ENCODE measurements at places on chromosomes 3 and 15. TPM values are rescaled to one million over a fixed set of nuclear protein-coding genes. Genes with fewer than 3 reads are reported as not detected.

The BAHD1 gene
- total RNA-seq: 14.5 TPM

GRCh38 chr15:45523166-45523460 is 558 bp upstream of the SLC30A4 start:
- DNase-seq: no peak

GRCh38 chr3:170493712-170494182 is 75.1 kb downstream of the CLDN11 start:
- DNase-seq: no peak

GRCh38 chr15:101807345-101807945 is 4.1 kb downstream of the OR4F6 start:
- no peak for DNase-seq

GRCh38 chr15:74425630-74426029 is 8.1 kb downstream of the SEMA7A start:
- no peak for DNase-seq

DNA sequence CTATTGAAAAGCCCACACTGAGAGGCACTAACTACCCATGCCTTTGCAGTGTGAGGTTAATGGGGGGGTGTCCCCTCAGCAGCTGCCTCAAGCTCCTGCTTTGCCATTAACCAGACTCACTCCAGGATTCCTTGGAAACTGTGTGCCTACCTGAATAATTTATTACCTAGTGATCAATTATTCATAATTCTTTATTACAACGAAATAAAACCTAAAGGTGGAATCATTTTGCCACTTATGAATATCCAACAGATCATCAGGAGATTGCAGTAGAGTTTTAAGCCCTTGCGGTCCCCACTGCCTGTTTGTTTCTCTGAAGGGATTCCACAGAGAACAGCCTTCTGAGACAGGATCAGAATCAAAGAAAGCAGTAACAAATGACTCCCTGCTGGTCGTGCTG is 23.3 kb downstream of the NEK11 start:
- DNase-seq: no peak

DNA sequence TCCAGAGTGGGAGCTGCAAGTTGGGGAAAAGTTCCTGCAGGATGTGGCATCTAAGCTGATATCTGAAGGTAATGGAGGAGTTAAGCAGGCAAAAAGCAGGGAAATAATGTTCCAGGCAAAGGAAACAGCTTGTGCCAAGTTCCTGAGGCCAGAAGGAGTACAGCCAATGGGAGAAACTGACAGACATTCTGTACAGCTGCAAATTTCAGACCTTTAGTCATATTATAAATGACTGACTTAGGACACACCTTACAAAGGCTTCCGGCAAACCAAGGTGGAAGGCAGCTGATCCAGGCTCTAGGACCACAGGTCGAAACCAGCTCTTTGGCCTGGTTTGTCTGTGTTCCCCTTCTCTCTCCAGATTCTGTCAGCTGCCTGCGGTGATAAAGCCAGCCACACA is 9.3 kb downstream of the WWTR1 start:
- peak; percentile 28 for DNase-seq

GRCh38 chr3:156604642-156605144 is 49.8 kb upstream of the SSR3 start:
- no peak for DNase-seq

DNA sequence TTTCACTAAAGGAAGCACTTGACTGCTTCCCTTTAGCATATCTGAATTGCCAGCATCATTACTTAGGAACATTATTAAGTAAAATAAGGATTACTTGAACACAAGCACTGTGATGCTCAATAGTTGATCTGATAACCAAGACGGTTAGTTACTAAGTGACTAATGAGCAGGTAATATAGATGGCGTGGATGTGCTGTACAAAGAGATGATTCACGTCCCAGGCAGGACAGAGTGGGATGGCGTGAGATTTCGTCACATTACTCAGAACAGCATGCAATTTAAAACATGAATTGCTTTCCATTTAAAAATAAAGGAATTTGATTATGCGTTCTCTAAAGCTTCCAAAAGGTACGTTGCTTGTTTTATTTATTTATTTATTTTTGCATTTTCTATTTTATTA is 240.0 kb upstream of the ARHGEF26 start:
- DNase-seq: no peak

DNA sequence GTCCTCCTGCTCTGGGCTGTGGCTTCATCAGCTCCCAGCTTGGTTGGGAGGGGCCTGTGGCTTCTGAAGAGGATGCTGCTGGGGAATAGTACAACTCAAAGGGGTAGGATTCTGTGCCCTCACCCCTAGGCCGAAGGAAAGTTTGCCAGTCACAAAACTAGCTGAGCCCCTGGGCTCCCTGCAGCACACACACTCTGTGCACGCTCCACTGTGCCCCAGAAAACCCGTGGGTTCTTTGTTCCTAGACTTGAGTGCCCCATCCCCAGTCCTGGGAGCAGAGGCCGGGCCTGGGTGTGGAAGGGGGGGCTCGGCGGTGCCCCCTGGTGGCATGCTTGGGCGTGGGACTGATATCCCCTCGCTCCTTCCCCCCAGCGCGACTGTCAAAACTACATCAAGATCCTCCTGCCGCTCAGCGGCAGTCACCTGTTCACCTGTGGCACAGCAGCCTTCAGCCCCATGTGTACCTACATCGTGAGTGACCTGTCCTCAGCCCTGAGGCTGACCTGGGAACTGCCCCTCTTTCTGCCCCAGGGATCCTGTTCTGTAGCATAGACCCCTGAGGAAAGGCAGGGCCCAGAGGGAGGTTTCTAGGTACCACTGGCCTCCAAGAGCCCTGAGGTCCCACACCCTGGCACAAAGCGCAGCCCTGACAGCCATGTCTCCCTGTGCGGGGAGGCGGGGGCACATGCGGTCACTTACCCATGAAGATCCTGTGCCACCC is 14.2 kb downstream of the CIB1 start:
- no peak for DNase-seq

- DNase-seq: no peak
Measured at GRCh38 chr3:51715231-51715976, 8.5 kb downstream of the GRM2 start.

DNA sequence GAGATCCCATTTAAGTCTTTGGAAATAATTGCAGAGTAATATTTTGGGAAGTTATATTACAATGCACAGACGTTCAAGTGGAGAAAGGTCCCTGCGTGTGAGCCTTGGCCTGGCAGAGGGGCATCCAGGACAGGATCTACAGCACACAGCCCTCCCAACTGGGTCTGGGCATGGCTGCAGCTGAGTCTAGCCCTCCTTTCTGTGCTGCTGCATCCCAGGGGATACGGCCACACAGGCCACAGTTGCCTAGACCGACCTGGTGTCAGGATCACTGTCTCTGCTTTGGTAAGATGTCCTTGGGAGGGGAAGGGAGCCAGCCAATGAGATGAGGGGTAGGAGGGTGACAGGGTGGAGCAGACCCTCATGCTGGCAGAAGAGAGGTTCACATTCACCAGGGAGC is 46.1 kb downstream of the APBA2 start:
- no peak for DNase-seq

The CHRM5 gene
- total RNA-seq: not detected

- DNase-seq: peak; percentile 51
Measured at GRCh38 chr15:88909956-88910831, 3.0 kb downstream of the MFGE8 start.

- DNase-seq: no peak
Measured at GRCh38 chr3:158819282-158819681, 17.4 kb downstream of the MFSD1 start.

- no peak for DNase-seq
Measured at GRCh38 chr15:63626955-63627354, 29.8 kb downstream of the FBXL22 start.

DNA sequence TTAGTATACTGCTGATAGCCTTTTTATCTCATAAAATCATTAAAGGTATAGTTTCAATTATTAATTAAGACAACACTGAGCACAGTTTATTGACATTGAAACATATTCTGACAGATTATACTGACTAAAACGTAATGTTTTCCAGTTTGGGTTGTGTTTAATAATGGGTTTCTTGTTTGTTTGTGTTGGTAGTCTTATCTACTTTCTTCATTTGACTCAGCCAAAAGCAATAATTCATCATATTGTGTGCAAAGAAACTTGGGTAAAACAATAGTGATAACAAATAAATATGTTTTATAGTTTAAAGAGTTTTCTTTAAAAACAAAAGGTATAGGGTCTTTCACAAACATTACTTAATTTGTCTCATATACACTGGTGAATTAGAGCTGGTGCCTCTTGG is 629.2 kb upstream of the AGTR1 start:
- DNase-seq: no peak

DNA sequence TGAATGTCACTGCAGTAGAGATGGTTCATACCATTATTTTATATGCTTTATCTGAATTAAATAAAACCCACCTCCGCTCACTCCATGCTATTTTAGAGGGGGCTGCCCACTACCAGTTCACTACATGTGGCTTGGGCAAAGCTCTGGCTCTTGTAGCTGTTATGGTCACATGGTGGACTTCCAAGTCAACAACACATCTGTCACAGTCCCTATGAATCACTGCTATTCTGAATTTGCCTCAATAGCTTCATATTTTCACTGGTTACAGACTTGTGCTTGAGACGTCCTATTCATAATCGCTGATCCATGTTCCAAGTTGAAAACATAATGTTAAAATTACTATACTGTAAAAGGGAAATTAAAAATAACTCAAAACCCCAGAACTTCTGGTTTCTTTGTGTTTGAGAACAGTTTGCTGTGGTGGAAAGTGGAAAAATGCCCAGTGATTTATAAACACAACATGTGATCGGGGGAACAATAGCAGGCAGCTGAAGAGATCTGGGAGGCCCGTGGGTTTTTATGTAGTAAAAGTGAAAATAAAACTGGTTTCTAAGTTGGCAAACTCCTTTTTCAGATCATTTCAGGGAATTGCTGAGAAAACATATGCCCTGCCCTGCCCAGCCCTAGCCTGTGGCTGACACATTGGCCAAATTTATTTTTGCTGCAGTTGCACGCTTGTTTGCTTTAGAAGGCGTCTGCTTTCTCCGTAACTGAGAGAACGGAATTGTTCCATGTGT is 128.8 kb upstream of the PRR23C start:
- DNase-seq: no peak

The AGBL1 gene
- total RNA-seq: not detected

- DNase-seq: no peak
Measured at GRCh38 chr3:138686771-138687221, 78.2 kb downstream of the FAIM start.

- DNase-seq: peak; percentile 49
Measured at GRCh38 chr3:124217542-124217941, 225.6 kb upstream of the ROPN1 start.

- no peak for DNase-seq
Measured at GRCh38 chr3:129446926-129447325, 6.9 kb downstream of the IFT122 start.

DNA sequence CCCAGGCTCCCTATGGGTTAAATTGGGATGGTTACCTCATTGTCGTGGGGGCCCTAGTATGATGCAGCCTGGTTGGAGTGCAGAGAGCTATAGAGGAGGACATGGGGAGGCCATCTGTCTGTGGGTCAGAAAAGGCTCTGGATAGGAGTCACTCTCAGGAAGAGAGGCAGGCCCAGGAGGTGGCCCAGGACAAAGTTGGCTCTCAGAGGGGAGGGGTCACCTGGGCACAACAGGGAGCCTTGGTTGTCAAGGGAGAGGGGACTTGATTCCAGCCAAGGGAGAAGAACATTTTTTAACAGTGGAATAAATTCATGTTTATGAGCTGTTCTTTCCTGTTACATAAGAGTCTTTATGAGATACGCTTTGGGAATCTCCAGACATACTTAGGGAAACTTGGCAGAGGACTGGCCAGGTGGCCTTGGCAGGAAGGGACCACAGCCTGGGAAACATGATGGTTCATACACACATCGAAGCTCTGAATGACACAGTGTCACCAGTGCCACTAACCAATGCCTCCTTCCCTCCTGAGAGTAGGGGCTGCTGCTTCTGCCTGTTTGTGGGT is 27.5 kb upstream of the LCTL start:
- DNase-seq: no peak

The KBTBD13 gene
- total RNA-seq: 5.2 TPM

DNA sequence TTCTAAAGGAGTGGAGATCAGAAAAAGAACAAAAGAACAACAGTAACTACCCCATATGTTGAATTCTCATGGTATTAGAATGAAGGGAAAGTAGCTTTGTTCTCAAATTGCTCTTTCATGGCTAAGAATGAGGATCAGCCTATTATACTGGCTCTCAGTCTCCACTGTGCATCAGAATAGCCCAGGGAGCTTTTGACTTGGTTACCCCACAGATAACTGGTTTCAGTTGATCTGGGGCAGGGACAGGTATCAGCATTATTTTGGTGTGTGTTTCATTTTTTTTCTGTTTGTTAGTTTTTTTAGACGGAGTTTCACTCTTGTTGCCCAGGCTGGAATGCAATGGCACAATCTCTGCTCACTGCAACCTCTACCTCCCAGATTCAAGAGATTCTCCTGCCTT is 311.7 kb upstream of the TLE3 start:
- DNase-seq: no peak

DNA sequence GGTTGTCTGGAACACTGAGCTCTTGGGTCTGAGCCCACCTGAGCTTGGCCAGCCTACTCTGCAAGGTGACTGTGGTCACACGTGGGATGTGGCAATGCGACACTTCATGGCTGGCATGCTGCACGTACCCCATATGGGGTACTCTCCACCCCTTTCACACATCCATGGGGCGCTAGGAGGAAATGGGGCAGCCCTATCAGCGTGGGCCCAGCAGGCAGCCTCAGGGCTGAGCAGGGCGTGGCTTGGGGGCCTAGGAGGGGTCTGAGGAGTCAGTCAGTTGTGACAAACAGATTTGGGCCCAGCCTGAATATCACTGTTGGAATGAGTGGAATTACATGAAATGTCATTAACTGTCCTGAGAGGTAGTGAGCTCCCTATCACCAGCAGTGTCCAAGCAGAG is 82.3 kb upstream of the LINGO1 start:
- DNase-seq: no peak

Measured in left cardiac atrium (tissue), 4 donors.